ENCODE measurements at places on chromosomes 1 and 21.
A peak's percentile ranks its signal among the peaks of the same experiment; 100 is the strongest.

GRCh38 chr1:161928056-161928455 is 95.6 kb downstream of the OLFML2B start:
- no peak for DNase-seq

DNA sequence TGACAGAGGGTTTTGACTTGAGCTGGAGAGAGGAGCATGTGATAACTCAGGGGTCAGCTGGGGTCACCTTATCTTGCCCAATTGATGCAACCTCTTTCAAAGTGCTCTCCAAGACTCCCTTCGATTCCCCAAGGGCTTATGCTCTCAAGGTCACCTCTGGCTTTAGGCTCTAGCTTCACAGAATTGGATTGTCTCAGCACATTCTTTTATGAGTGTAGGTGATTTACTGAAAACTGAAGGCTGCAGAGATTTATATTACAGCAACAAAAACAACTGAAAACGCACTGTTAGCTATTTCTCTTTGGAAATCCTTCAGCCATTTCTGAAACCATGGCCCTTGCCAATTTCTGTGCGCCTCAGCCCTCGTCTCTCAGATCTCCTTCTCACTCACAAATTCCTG is 34.5 kb upstream of the MAP1LC3C start:
- no peak for DNase-seq

DNA sequence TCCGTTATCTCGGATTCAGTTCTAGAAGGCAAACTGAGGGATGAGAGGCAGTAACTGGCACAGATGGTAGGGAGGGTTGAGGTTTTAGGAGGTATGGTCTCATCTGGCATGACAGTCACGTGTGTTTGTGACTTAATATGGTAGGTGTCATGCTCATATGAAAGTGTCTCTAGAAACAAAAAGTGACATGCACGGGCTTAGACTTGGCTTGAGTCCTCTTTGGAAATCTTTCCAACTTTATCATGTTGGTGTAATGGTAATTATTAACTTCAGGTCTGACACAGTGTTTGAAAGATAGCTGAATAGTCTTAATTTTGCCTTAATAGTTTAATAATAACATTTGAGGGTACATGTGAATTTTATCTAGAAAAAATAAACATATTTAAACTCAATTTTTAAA is 218.1 kb downstream of the FMN2 start:
- no peak for DNase-seq

DNA sequence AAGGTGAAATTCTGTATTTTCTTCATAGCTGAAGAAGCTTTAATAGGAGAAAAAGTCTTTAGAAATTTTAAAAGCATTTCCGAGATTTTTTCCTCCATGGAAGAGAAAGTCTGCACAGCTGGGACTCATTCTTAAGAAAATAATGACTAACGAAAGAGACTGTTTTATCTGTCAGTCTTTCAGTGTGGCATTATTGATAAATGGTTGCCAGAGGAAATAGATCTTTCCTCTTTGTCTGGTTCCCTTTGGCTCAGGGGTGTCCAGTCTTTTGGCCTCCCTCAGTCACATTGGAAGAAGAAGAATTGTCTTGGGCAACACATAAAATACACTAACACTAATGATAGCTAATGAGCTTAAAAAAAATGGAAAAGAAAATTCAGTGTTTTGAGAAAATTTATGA is 49.9 kb downstream of the KDM1A start:
- DNase-seq, result no peak

- peak; percentile 45 for DNase-seq
These were observed 354.0 kb upstream of the DUSP10 start for GRCh38 chr1:222095606-222096475.

- no peak for DNase-seq
These were observed 90.6 kb downstream of the SGIP1 start for GRCh38 chr1:66624412-66625060.

- no peak for DNase-seq
These were observed 15.5 kb upstream of the JAK1 start for GRCh38 chr1:64981601-64982533.

- DNase-seq, result no peak
These were observed 23.2 kb downstream of the DMBX1 start for GRCh38 chr1:46512792-46513190.

- no peak for DNase-seq
These were observed 68.3 kb downstream of the PLA2G4A start for GRCh38 chr1:186897008-186897407.

DNA sequence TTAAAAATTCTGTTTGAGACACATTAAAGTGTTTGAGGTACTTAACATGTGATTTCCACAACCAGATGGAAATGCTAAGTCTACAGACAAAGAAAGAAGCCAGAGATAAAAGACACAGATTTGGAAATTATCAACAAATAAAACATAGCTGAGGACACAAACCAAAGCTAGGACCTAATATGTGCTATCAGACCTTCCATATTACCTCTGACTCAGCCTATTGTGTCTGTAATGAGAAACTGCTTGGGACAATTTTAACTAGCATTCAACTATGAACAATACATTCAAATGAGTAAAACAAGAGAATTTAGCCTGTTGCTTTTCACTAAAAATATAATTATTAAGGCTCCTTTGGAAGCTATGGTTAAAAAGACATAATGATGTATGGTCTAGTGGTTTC is 54.6 kb downstream of the WNT2B start:
- DNase-seq, result no peak

DNA sequence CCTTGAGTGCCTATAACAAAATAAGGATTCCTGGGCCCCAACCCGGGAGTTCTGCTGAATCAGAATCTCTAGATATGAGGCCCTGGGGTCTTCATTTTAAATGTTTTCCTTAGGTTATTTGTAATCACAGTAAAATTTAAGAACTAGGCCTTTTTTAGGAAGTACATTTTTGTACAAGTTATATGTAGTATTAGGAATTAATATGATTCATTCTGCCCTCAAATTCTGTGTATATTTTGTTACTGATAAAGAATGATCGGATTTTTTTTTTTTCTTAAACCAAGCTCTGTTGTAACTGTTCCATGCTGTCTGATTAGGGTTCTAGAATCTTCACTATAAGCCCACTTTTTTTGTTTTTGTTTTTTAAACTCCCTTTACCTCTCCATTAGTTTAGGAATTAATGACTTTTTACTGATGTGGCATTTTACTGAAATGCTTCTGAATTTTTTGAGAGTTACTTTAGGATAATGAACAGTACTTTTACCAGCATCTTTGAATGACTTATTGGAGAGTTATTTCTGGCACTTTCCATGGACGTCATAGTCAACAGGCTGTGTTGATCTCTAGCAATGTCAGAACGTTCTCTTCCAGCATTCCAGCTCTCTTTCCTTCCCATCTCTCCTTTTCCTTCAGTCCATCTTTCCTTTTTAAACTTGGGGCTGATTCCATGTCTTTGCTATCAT is 48.3 kb downstream of the CLIC4 start:
- DNase-seq, result no peak

DNA sequence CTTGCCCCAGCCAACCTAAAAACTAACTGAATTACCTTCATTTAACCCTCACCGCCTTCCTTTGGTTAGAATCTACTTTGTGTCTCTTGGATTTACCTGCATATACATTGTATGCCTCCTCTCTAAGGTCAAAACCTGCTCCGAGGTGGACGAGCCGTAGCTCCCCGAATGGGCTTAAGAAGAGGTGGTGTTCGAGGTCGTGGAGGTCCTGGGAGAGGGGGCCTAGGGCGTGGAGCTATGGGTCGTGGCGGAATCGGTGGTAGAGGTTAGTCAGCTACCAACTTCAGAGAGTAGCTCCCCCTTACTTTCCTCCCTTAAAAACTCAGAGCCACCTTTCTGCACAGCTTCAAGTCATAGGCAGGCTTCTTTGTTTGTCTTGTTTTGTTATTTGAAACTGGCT is 9.2 kb downstream of the CHTOP start:
- no peak for DNase-seq

DNA sequence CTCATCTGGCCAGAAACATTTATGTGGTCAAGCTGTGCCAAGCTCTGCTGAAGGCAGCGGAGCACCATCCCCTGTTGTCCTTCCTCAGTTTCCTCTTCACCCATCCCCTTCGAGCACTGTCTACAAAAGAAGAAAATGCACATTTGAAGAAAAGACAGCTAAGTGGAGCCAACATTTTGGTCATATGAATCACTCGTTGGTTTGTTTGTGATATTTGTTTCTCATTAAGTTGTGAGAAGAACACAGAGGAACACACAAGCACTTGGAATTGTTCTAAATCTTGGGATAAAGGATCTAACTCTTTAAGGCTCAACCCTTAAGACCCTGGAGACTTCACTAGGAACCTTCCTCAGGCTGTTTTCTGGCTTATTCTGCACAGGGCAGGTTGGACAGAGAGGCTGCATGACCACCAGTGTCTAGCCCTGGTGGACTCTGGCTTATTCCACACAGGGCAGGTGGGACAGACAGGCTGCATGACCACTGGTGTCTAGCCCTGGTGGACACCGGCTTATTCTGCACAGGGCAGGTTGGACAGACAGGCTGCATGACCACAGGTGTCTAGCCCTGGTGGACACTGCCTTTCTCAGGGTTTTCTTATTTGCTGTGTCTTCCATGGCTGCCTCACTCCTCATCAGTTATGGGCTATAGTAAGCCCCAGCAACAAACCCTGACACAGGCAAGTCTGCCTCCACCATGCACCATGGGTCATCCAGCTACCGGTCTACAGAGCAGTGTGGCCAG is 35.3 kb upstream of the COL6A2 start:
- no peak for DNase-seq

DNA sequence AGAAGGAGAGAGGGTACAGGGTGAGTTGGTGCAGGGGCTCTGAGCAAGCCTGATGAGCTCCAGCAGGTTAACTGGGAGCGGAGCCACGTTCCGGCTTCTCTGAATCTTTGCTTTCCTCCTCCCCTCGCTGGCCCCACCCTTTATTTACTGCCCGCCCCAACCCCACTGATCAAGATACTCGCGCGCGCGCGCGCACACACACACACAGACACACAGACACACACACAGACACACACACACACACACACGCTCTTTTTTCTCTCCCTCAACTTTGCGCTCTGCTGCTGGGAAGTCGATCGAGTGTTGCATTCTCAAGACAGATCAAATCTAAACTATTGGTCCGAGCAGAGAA is at the start of gene GRIK1:
Gene GRIK1, minus strand, starts transcription at position 73 of the 352 bp plus-strand sequence.
- no peak for DNase-seq

GRCh38 chr1:72051538-72051937 is 230.8 kb downstream of the NEGR1 start:
- no peak for DNase-seq

Data from activated T-cell treated with anti-CD3 and anti-CD28 coated beads for 24 hours (primary cell).